ENCODE measurements at places on chromosomes 12 and 14. TPM values are rescaled to one million over a fixed set of nuclear protein-coding genes. Genes with fewer than 3 reads are reported as not detected.

Gene CCDC196
- 0.14 TPM for total RNA-seq

Gene PLEKHG7
- 0.14 TPM for total RNA-seq

Gene SLC6A15
- 0.09 TPM for total RNA-seq

Gene PLA2G1B
- 0.09 TPM for total RNA-seq

Gene KRT83
- 0.33 TPM for total RNA-seq

DNA sequence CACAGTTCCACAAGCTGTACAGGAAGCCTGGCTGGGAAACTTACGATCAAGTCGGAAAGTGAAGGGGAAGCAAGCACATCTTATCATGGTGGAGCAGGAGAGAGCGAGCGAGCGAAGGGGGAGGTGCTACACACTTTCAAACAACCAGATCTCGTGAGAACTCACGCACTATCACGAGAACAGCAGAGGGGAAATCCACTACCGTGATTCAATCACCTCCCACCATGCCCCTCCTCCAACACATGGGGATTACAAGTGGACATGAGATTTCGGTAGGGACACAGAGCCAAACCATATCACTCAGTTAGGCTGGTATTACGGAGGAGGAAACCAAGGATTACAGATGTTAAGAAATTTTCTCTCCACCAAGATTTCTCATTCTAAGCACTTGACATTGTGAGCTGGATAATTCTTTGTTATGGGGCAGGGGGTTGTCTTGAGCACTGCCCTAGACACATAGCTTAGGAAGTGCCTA lies 262.0 kb upstream of the G2E3 start:
- DNase-seq: no peak

- DNase-seq: no peak
Measured at GRCh38 chr14:101058571-101058970, 155.0 kb upstream of the RTL1 start.

GRCh38 chr12:4178424-4179170 lies 95.0 kb upstream of the CCND2 start:
- no peak for DNase-seq

- no peak for DNase-seq
Measured at GRCh38 chr12:65638324-65638723, 186.0 kb upstream of the HMGA2 start.

GRCh38 chr12:123057513-123058265 lies 77.2 kb downstream of the ARL6IP4 start:
- no peak for DNase-seq

DNA sequence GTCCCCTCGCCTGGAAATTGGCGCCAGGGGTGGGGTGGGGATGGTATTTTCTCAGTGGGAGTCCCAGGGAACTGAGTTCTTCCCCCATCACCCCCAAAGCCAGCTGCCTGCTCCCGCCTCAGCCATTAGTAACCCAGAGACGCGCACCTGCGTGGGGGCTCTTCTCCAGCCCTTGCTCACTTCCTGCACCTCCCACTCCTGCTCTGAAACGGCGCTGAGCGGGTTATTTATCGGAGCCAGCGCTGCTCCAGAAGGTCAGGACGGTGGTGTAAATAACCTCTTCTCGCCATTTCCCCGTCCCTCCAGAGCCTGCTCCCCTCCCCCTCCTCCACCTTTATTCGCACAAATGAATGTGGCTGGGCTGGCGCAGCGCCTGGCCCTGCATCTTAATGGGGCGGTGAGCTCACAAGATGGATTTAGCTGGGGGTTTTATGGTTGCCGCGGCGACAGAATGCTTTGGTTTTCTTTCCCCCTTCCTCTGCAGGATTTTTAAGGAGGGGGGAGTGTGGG lies 12.2 kb downstream of the GPR84 start:
- DNase-seq: peak; percentile 75

DNA sequence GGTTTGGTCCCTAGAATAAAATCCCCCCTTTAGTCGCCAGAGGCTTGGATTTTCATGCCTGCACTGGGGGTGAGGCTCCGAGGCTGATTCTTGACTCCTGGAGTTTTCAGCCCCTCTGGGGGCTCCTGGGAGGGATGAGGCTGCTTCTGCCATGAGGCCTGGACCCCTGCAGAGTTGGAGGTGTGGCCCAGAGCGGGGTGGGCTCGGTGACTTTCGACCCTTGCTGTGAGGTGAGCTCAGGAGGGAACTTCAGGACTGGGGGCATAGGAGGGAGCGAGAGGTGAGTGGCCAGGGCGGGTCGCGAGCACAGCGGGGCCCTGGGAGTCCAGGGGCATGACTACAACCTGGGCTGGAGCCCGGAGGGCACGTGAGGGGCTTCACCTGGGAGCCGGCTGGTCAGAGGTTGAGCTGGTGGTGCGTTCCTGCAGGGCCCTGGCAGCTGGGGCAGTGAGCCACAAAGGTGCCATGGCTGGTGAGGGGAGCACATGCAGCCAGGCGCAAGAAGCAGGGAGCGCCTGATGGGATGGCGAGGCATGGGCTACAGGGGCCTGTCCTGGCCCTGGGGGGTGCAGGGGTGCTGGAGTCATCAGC lies 168.2 kb downstream of the KIF26A start:
- DNase-seq: no peak

DNA sequence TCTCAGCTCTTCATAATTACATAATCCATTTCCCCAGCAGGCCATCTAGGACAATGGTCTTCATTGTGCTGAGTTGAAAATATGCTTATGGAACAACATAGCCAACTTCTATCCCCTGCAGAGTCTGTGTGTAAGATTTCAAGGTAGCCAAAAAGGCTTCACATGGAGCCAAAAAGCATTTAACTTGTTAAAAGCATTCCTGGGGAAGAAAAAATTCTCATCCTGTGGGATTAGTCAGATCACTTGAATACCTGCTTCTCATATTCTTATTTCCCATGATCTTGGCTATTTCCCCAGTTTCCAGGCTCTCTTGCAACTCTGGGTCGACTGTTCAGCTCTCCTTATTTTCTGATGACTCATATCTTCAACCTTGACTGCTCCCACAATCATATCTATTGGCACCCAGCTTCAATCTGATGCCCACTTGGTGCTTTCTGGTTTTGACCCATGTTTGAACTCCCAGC lies 178.9 kb downstream of the KLHL28 start:
- DNase-seq: no peak

DNA sequence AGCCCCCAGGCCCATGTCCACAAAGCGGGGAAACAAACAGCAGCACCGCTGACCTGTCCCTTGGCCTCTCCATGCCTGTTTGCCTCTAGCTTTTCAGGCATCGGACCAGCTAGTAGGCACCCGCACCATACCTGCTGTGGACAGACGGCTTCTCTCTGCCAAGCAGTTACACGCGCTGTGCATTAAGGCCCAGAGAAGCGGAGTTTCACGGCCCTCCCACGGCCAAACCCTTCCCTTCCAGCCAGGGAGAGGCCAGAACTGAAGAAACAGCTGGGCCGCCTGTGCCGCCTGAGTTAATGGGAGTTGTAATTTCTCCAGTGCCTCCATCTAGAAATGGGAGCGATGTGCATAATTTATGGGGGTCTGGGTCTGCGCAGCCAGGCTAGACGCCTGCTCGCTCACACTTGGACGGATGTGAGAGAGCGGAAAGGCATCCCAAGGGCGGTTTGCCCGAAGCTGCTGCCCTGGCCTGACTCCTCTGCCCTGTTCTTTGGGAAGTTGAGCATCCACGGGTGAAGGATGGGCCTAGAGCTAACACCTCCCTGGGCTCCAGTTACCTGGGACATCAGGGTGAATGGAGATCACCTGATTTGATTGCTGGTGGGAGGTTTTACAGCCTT lies 89.7 kb upstream of the BCL11B start:
- DNase-seq: no peak
